ENCODE measurements at places on chromosomes 4 and X.

GRCh38 chrX:46849933-46850332, 13.1 kb downstream of the RP2 start:
- peak; percentile 37 for DNase-seq

DNA sequence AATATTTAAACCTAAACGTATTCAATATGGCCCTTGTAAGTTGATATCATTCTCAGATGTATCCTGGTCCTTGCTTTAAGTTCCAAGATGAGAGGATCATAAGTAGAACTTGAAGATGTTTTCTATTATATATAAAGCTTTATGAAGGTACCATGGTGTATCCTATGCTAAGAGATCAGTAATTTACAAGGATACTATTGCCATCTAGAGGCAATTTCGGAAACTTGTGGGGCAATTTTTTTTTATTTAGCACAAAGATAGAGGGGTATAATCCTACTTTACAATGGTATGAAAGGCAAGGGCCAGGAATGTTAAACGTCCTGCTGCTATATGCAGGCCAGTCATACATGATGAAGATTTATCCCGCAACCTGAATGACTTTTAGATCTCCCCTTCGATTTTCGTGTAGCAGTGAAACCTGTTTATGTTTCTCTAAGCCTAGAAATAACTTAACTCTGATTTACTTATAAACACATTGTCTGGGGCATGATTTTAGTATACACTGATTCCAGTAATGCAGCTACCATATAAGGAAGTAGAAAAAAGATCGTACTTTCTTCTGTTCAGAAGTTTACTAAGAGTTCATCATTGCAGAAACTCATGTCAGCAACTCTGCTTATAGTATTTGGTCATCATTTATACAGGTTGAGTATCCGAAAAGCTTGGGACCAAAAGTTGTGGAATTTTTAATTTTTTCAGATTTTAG, 2.6 kb downstream of the SLC25A31 start:
- DNase-seq: peak; percentile 73

- DNase-seq: no peak
Observed at GRCh38 chrX:74423289-74423998, 2.2 kb downstream of the SLC16A2 start.

DNA sequence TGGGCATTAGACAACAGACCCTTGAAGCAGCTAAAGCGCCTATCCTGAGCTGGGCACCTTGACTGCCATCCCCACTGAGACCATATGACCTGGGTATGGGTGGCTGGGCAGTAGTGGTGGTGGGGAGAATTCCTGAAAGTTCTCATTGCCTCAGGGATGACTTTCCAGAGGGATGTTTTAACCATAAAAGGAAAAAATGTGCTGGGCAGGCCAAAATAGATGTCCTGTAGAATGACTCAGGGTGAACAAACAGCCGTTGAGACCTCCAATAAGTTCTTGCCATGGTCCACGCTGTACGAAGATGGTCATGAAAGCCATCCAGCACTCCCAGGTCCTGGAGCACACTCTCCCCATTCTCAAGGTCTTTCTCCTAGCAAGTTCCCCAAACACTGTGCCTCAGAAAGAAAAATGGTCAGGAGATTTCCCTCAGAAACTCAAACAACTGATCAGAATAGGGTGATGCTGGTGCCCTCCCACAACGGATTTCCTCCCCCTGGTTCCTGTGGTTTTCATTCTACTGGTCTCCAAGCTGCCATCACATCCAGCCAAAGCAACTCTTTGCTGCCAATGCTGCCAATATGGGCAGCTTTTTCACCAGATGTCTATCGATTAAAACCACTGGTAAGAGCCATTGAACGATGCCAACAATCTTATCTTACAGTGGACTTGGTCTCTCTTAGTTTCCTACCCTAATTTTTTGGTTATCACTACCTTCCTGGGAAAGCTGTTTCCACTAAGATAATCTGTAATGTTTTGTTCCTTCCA, 11.2 kb downstream of the CDKN2AIP start:
- no peak for DNase-seq

All from fibroblast of lung (primary cell).